ENCODE measurements at places on chromosomes 2 and 18. TPM values are rescaled to one million over a fixed set of nuclear protein-coding genes. Genes with fewer than 3 reads are reported as not detected.
A peak's percentile ranks its signal among the peaks of the same experiment; 100 is the strongest.

- H3K36me3 ChIP-seq = no peaks in the 10 kb centered on the region
- H3K4me3 ChIP-seq = no peak overlapping the region
- no peaks in the 10 kb centered on the region for H3K4me1 ChIP-seq
- H3K27ac ChIP-seq = no peak overlapping the region
- H3K27me3 ChIP-seq = no peaks in the 10 kb centered on the region
Observed at GRCh38 chr2:188975497-188976102, 1.4 kb downstream of the COL3A1 start.

DNA sequence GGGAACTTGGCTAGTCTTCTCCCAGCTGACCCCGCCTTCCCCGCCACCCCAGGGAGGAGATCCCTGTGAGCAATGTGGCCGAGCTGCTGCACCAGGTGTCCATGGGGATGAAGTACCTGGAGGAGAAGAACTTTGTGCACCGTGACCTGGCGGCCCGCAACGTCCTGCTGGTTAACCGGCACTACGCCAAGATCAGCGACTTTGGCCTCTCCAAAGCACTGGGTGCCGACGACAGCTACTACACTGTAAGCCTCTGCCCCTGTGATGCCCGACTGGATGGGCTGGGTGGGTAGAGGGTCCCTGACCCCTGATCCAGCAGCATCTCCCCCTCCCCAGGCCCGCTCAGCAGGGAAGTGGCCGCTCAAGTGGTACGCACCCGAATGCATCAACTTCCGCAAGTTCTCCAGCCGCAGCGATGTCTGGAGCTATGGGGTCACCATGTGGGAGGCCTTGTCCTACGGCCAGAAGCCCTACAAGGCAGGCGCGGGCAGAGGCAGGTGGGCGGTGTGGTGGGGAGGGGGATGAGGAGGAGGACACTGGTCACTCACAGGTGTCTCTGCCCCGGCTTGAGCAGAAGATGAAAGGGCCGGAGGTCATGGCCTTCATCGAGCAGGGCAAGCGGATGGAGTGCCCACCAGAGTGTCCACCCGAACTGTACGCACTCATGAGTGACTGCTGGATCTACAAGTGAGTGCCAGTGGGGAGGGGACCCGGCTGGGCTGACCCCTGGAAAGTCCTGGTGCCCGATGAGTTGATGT lies 24.2 kb downstream of the ZAP70 start:
- no peaks in the 10 kb centered on the region for H3K27me3 ChIP-seq
- no peak for DNase-seq
- no peak overlapping the region for H3K4me3 ChIP-seq
- H3K27ac ChIP-seq = no peak overlapping the region

- DNase-seq = no peak
- no peaks in the 10 kb centered on the region for H3K36me3 ChIP-seq
- H3K27ac ChIP-seq = no peak overlapping the region
- no peak overlapping the region for H3K4me3 ChIP-seq
- no peaks in the 10 kb centered on the region for H3K27me3 ChIP-seq
Observed at GRCh38 chr2:44546459-44547127, 184.8 kb downstream of the CAMKMT start.

- no peaks in the 10 kb centered on the region for H3K36me3 ChIP-seq
- no peak overlapping the region for H3K4me3 ChIP-seq
- no peaks in the 10 kb centered on the region for H3K27me3 ChIP-seq
- H3K27ac ChIP-seq = no peak overlapping the region
- DNase-seq = no peak
Observed at GRCh38 chr2:57093020-57093419, 909.2 kb downstream of the CCDC85A start.

GRCh38 chr2:177568893-177569292 lies 176.3 kb downstream of the AGPS start:
- H3K4me1 ChIP-seq = no peaks in the 10 kb centered on the region
- no peak for DNase-seq
- no peaks in the 10 kb centered on the region for H3K36me3 ChIP-seq
- no peak overlapping the region for H3K4me3 ChIP-seq

DNA sequence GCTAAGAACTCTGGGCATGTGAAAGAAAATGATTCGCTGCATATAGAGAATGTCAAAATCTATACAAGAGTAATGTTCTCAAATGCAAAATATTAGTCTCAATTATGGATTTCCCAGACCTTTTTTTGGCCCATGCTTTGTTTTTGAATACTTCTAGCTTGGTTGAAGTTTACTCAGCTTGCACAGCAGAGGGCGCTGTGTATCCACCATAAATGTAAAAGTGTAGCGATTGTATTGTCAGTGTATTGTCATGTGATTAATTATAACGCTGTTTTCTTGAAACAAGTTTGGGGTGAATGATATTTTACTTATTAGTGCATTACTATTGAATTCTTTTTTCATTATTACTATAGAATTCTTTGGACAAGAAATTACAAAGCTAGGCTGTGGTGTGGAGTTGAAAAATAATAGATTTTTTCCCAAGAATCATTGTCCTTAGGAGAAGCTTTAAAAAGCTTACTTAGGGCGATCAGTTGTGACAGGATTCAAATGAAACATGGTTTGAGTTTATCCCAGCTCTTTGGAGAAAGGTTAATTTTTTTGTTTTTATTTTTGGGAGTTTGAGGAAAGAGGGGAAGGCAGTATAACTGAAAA lies 98.3 kb downstream of the PIK3C3 start:
- peaks cover 19% of the 10 kb centered on the region for H3K36me3 ChIP-seq
- no peaks in the 10 kb centered on the region for H3K4me1 ChIP-seq
- H3K27me3 ChIP-seq = no peaks in the 10 kb centered on the region
- H3K27ac ChIP-seq = no peak overlapping the region
- peak; percentile 75 for DNase-seq

DNA sequence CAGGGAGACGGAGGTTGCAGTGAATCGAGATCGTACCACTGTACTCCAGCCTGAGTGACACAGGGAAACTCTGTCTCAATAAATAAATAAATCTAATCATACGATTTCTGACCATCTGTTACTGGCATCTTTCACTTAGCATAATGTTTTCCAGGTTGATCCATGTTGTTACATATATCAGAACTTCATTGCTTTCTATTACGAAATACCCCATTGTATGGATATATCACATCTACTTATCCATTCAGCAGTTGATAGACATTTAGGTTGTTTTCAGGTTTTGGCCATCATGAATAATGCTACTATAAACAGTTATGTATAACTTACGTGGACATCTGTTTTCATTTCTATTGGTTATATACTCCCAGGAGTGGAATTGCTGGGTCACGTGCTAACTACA lies 303.9 kb downstream of the PAX3 start:
- no peak overlapping the region for H3K4me3 ChIP-seq
- DNase-seq = no peak
- H3K27ac ChIP-seq = no peak overlapping the region
- no peaks in the 10 kb centered on the region for H3K4me1 ChIP-seq

DNA sequence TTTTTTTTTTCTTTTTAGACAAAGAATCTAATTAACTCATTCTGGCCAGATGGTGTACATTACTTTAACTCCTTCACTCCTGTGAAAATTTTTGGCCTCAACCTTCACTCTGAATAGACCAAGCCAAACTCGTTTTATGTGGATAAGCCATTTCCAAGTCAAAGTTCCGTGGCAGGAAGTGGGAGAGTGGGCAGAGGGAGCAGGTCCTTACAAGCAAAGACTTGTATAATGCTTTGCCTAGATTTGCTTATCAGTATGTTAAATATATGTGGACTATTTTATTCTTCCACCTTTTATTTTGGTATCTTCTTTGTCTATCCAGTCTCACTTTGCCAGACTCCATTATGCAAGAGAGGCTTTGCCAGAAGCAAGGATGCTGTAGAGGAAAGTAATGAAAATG lies 178.1 kb upstream of the TNP1 start:
- peak; percentile 7 for DNase-seq
- no peak overlapping the region for H3K27ac ChIP-seq
- no peak overlapping the region for H3K4me3 ChIP-seq
- no peaks in the 10 kb centered on the region for H3K4me1 ChIP-seq

The LINC00305 gene
- total RNA-seq = not detected

The CPS1 gene
- total RNA-seq = 12.9 TPM

The FEZ2 gene
- 18.1 TPM for total RNA-seq

GRCh38 chr2:232219496-232219870 lies 159.1 kb upstream of the ALPP start:
- no peak overlapping the region for H3K27ac ChIP-seq
- no peaks in the 10 kb centered on the region for H3K27me3 ChIP-seq
- H3K36me3 ChIP-seq = no peaks in the 10 kb centered on the region
- no peak overlapping the region for H3K4me3 ChIP-seq

The FAHD2A gene
- total RNA-seq = 43.2 TPM

- H3K36me3 ChIP-seq = no peaks in the 10 kb centered on the region
- peaks cover 19% of the 10 kb centered on the region for H3K27me3 ChIP-seq
- H3K4me1 ChIP-seq = no peaks in the 10 kb centered on the region
- H3K27ac ChIP-seq = no peak overlapping the region
- DNase-seq = no peak
Observed at GRCh38 chr2:178208817-178209216, 14.5 kb downstream of the OSBPL6 start.

- no peak overlapping the region for H3K4me3 ChIP-seq
- H3K27ac ChIP-seq = no peak overlapping the region
- H3K36me3 ChIP-seq = no peaks in the 10 kb centered on the region
Observed at GRCh38 chr2:213161759-213162515, 10.5 kb upstream of the IKZF2 start.

GRCh38 chr2:31268344-31268743 lies 34.4 kb downstream of the EHD3 start:
- H3K4me3 ChIP-seq = no peak overlapping the region
- H3K27me3 ChIP-seq = no peaks in the 10 kb centered on the region
- no peaks in the 10 kb centered on the region for H3K4me1 ChIP-seq
- peak; percentile 77 for DNase-seq
- H3K36me3 ChIP-seq = peaks cover 4% of the 10 kb centered on the region

DNA sequence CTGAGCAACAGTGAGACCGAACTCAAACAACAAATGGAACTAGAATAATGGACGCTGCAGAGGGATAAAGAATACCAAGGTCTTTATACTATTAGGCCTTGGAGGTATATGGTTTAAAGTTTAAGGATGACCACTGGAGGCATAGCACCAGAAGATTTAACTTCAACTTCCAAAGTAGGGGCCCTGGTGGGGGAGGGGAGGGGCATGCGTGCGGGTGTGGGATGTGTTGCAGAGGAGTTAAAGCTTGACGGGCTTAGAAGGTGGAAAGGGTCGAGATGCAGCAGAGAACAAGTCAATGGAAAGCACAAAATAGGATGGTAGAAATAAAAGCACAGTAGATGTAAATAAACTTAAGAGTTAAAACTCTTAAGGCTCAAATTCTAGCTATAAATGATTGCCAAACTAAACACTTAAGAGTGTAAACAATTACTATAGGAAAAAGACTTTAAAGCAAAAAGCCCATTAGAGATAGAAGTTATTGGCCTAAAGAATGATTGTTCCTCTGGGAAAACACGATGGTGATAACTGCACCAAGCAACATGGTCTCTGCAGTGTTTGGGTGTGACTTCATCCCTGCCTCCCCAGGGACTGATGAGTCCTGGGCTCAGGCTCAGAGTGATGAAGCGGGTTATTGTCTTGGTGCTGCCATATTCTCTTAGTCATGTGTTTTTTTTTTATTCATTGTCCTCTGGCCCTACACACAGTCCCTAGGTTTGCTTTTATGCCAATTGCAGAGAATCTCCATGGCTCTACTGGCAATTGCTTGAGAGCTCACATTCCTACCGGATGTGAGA lies 13.0 kb downstream of the RRM2 start:
- no peaks in the 10 kb centered on the region for H3K4me1 ChIP-seq
- DNase-seq = no peak
- H3K27ac ChIP-seq = no peak overlapping the region
- peaks cover 27% of the 10 kb centered on the region for H3K36me3 ChIP-seq
- no peak overlapping the region for H3K4me3 ChIP-seq
- H3K27me3 ChIP-seq = no peaks in the 10 kb centered on the region

DNA sequence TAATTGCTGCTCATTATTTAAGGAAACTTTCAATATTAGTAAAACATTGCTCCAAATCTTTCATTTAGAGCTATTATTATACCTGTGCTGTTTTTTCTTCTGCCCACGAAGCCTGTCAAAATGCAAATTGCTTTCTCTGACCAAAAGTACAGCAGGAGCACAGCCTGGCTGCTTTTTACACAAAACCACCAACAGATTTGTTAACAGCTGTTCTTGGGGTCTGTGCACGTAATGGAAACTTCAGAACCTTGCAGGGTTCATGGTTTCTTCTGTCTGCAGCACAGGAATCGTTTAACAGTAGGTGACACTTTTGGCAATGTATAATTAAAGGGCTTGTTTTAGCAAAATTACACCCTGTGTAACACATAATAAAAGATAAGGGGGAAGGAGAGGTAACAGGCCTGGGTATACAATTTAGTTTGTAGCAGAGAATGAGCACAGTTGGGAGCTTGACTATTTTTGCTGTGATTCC lies 447.3 kb downstream of the KCNJ3 start:
- H3K4me1 ChIP-seq = no peaks in the 10 kb centered on the region

- H3K27ac ChIP-seq = peak overlapping the region; percentile 26
- peak; percentile 70 for DNase-seq
- peaks cover 7% of the 10 kb centered on the region for H3K4me1 ChIP-seq
- no peaks in the 10 kb centered on the region for H3K27me3 ChIP-seq
- H3K36me3 ChIP-seq = no peaks in the 10 kb centered on the region
- H3K4me3 ChIP-seq = no peak overlapping the region
Observed at GRCh38 chr18:45014047-45014501, 333.4 kb downstream of the SETBP1 start.

GRCh38 chr2:134144081-134144596 lies 109.7 kb upstream of the MGAT5 start:
- H3K36me3 ChIP-seq = no peaks in the 10 kb centered on the region
- H3K4me1 ChIP-seq = peaks cover 6% of the 10 kb centered on the region
- no peaks in the 10 kb centered on the region for H3K27me3 ChIP-seq
- no peak overlapping the region for H3K4me3 ChIP-seq
- DNase-seq = peak; percentile 74

DNA sequence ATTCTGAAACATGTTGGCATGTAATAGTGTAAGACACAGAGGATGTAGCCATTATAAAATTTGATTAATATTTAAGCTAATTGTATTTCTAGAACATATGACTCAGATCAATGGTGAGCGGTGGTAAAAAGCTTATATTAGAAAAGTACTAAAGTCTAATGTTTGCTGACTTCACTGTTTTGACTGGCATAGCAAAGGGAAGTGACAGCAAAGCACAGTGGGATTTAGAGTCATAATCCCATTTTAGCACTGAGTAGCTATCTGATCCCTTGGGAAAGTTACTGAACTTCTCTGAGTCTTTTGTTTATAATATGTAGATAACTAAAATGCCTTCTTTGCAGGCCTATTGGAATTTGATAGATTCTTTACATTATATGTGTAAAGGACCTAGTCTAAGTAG lies 60.4 kb downstream of the KIAA1328 start:
- H3K27me3 ChIP-seq = no peaks in the 10 kb centered on the region
- H3K27ac ChIP-seq = no peak overlapping the region
- DNase-seq = no peak
- H3K4me3 ChIP-seq = no peak overlapping the region

DNA sequence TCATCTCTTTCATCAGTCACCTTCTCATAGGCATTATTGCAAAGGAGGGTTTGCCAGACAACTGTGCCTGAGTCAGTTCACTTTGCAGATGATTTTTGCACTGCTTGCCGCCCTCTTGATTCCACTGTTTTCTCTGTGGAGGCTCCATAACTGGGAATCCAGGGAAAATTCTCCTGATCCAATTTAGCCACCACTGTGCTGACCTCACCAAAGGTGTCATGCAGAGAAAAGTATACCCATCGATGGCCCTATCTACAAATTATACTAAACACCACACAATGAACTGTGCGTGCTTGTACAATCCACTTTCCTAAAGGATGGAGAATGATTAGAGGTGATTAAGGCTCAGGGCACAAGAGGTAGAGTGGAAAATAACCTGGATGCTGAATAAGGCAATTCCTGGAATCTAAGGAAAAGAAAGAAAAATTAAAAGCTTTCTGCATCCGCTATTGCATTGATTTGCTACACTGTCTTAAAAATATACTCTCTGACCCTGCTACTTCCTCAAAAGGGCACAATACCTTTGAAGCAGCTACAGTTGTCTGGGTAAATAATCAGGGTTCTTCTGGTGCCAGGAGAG lies 409.4 kb downstream of the RIT2 start:
- DNase-seq = no peak
- no peaks in the 10 kb centered on the region for H3K4me1 ChIP-seq
- no peaks in the 10 kb centered on the region for H3K36me3 ChIP-seq
- no peaks in the 10 kb centered on the region for H3K27me3 ChIP-seq
- H3K4me3 ChIP-seq = no peak overlapping the region

Data from endodermal cell (in vitro differentiated cells).